ENCODE measurements at places on chromosomes 1 and 21. TPM values are rescaled to one million over a fixed set of nuclear protein-coding genes. Genes with fewer than 3 reads are reported as not detected.

Gene ADGRL2
- 25.4 TPM for polyA plus RNA-seq

Gene DAB1
- 0.54 TPM for polyA plus RNA-seq

Gene GBP4
- polyA plus RNA-seq, result 4.1 TPM

DNA sequence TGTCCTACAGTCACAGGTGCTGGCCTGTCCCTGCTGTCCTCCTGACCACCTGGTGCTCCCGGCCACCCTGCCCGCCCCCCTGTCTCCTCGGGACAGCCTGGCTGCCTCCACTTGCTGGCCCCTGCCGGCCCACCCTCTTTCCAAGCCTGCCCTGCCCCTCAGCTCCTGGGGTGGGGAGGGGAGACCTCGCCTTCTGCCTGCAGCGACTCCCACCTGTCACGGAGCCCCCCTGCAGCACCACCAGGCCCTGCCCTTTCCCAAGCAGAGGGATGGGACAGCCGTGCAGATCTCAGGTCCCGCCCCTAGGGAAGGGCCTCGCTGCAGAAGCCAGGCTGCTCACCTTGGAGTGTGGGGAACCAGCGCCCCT is 7.5 kb downstream of the LRRC3 start:
- no peak for DNase-seq

- no peak for DNase-seq
Observed at GRCh38 chr1:83718338-83718737, 280.6 kb downstream of the TTLL7 start.

DNA sequence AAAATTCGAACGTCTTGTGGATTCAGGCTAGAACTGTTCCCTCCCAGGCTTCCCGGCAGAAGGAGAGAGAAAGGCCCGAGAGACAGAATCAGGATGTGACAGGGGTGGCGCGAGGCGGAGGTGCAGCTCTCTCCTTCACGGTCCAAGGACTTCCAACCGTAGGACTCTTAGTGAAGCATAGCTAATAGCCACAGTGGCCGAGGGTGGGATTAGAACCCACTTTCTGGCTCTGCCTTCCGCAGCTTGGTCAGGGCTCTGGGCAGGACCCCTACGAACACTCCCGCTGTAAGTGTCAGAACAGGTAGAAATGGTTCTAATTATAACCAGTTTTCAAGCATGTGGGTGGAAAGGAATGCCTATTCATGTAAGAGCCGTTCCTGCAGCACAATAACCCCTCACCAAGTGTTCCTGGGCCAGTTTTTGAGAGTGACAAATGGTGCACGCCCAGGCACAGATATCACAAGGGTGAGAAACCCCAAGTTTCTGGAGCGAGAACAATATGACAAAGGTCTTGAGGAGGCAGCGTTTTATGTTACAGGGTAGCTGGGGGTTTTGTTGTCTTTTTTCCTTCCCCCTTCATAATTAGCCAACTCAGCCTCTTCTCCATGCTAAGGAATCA is 86.4 kb downstream of the SYF2 start:
- DNase-seq, result no peak

- no peak for DNase-seq
Observed at GRCh38 chr1:150221552-150221951, 14.4 kb downstream of the ANP32E start.

- no peak for DNase-seq
Observed at GRCh38 chr1:213914392-213914791, 73.4 kb upstream of the PROX1 start.

GRCh38 chr1:91746728-91747338 is 139.1 kb downstream of the TGFBR3 start:
- DNase-seq, result no peak

DNA sequence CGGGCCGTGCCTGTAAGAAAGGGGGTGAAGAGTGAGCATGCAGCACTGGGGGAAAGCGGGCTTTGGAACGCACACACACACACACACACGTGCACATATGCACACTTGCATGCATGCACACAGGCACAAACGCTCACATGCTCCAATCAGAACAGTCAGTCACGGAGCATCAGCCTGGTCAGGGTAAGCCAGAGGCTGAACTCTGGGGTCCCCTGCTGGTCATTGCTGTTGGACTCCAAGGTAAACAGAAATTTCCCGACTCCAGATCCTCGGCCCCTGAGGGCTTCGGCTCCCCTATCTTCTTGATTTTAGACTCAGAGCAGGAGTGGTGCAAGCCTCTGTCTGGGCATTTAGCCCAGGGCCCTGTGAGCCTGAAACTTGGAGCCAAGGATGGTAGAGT is 54.2 kb downstream of the SYT2 start:
- no peak for DNase-seq

DNA sequence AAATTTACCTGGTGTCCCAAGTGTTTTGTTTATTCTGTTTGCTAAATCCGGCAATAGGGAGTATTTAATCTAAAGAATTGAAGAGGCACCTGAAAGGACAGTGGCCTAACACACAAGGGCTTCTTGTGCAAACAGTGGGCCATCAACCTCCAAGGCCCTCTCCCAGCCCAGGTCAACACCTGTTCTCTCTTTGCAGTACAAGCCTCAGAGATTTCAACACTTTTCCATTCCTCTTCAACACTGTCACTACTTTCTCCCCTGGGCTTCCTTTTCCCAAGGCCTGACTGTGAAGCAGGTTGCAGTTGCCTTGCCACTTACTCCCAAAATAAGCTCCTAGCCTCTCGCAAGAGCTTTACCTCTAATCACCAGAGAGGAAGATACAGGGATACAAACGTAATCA is 3.2 kb upstream of the SNAPIN start:
- no peak for DNase-seq

DNA sequence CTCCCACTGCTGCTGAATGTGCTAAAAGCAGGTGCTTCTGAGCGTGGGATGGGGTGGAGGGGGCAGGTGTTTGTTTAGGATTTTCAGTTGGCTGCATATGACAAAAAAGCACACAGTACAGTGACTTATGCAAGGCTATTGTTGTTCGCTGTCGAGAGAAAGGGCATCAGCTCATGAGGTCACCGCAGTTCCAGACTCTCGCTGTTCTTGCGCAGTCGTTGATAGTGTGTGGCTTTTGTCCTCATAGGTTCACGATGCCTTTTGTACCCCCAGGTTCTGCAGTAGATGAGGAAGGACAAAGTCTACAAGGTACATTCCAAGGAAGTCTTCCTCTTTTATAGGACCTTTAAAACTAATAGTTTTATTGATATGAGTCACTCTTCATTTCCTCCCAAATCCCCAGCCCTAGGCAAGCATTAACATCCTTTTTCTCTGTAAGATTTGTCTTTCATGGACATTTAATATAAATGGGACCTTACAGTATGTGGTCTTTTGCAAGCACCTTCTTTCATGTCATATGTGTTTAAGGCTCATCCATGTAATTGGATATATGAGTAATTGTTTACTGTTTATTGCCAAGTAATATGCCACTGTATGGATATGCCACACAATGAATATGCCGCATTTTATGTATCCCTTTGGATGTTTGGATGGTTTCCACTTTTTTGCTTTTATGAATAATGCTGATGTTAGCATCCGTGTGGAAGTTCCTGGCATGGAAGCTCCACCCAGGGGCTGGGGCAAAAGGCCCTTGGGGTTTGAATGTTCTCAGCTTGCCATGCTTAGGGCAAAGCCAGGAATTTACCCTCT is 14.5 kb upstream of the NLRP3 start:
- no peak for DNase-seq

GRCh38 chr1:228108742-228109072 is 392 bp downstream of the MRPL55 start:
- no peak for DNase-seq

DNA sequence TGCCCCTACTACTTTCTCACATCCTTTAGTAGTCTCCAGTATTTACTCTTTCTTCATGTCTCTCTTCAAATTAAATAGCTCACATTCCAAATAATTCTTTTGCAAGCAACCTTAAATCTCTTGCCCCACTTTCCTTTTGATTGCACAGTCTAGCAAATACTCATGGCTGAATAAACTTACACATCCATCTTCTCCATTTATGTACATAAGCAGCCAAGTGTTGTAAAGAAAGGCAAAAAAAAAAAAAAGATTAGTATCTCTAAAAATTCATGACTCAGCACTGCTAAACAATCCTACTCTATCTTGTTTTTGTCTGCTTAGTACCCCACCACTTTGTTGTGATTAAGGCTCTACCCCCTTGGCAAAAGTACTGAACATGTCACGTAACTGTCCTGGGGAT is 42.6 kb downstream of the F13B start:
- DNase-seq, result no peak

- DNase-seq, result no peak
Observed at GRCh38 chr21:43890042-43890441, 25.0 kb downstream of the AGPAT3 start.

- DNase-seq, result no peak
Observed at GRCh38 chr1:221691261-221691660, 50.6 kb downstream of the DUSP10 start.

DNA sequence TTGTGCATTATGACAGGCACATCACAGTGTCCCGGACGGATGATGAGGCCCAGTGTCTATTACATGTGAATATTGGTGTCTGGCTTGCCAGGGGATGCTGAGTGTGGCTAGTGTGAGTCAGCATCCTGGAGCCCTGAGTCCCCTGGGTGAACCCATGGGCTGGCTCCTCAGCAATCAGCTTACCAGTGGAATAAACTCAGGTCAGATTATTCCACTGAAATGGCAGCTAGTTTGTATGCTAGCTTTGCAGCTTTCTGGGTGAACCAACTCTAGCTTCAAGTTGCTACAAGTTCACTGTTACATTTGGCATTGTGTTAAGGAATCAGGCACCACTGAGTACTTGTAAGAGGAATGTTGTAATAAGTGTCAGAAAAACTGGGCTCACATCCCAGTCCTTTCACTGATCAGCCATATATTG is 23.9 kb upstream of the RPTN start:
- no peak for DNase-seq
